ENCODE measurements at places on chromosomes 3 and 15.

GRCh38 chr3:9913601-9914000 lies 3.3 kb upstream of the IL17RC start:
- DNase-seq: no peak

GRCh38 chr3:84925571-84925970 lies 33.2 kb upstream of the CADM2 start:
- DNase-seq: no peak

- DNase-seq: no peak
These were observed 25.6 kb downstream of the SLC7A14 start for GRCh38 chr3:170560296-170560695.

DNA sequence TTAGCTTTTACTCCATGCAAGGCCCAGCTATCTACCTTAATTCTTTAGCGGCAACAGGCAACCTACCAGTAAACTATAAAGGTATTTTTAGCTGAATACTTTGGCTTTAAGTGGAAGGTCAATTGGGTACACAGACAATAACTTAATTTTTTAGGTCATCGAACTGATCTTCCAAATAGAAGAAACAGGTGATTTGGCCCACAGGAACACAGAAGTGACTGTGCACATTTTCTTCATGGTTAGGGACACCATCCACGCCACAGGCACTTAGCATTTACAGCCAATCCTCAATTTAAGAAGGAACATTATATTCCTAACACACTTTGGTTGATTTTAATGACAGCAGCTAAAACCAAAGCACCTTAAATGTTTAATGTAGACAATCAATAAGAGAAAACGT lies 1.9 kb downstream of the ARPP19 start:
- no peak for DNase-seq

DNA sequence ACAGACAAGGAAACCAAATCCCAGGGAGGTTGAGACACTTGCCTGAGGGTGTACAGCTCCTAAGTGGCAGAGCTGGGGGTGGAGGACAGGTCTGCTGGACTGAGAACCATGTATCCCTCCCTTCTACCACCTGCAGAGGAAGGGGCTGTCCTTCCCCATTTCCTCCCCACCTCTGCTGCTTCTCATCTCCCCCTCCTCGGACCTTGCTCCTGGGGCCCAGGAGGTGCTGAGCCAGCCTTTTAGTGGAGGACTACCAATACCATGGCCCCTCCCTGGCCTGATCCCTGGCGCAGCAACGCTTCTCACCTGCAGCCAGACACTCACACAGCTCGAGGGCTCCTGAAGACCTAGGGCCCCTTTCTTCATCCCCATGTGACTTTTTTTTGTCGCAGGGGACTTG lies 50.4 kb downstream of the IDH2 start:
- DNase-seq: no peak

- DNase-seq: no peak
These were observed 12.6 kb downstream of the IFT57 start for GRCh38 chr3:108209579-108209978.

- no peak for DNase-seq
These were observed 33.8 kb downstream of the DNASE1L3 start for GRCh38 chr3:58176827-58177489.

GRCh38 chr15:33559207-33559890 lies 248.6 kb downstream of the RYR3 start:
- DNase-seq: no peak
